Brain (organoid and tissue), 16 donors: ENCODE measurements at places on chromosomes 1 and 21. TPM values are rescaled to one million over a fixed set of nuclear protein-coding genes. Genes with fewer than 3 reads are reported as not detected.

DNA sequence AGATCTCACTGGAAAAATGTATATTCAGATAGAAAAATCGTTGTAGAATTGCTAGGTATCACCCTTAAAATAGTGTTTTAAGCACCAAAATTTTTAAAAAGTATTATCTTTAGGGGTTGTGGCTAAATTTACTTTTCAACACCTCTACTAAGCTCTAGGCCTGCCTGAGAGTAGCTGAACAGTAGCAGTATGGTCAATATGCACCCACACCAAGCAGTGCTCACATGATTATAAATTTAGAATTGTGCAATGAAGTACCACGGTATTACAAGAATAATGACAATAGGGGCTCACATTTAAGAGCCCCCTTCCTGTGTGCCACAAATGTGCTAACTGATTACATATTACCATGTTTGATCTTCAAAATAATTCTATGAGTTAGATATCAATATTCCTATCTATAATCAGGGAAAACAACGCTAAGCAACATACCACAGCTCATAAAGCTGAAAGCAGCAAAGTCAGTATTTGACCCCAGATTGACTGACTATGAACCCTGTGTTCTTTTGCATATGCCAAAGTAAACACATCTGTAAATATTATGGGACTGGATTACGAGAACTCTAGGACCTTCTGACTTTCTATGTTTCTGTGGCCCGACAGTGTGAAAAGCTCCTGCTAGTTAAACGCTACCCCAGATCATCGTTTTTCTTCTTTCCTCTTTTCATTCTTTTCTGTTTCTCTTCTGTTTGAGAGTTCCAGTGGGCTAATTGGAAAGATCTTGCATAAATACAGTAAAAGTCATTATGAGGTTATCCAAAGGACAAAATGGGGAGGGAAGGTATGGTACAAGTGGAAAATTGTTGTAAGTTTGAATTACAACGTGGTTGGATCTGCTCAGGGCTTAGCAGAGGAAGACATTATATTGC, 201.1 kb upstream of the C1orf87 start:
- no peak for DNase-seq

GRCh38 chr1:45344499-45344898, 4.3 kb upstream of the MUTYH start:
- no peak for DNase-seq

GRCh38 chr1:43274125-43274803, 4.5 kb downstream of the TMEM125 start:
- no peak for DNase-seq

DNA sequence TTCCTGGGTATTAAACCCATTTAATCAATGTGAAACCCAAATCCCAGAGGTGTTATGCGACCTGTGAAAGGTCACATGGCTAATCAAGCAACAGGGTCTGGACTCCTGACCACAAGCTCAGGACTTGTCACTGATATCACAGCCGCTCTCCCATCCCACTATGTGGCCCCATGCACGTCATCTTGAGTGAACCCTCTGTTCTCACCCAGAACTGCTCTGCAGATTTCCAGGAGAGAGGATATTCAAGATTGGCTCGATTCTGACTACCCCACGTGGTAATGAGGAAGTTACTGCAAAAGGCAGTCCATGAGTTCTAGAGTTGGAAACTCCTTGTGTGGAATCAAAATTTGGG, 173.5 kb upstream of the ETV3 start:
- no peak for DNase-seq

GRCh38 chr1:117089996-117090395, 29.9 kb downstream of the TTF2 start:
- no peak for DNase-seq

DNA sequence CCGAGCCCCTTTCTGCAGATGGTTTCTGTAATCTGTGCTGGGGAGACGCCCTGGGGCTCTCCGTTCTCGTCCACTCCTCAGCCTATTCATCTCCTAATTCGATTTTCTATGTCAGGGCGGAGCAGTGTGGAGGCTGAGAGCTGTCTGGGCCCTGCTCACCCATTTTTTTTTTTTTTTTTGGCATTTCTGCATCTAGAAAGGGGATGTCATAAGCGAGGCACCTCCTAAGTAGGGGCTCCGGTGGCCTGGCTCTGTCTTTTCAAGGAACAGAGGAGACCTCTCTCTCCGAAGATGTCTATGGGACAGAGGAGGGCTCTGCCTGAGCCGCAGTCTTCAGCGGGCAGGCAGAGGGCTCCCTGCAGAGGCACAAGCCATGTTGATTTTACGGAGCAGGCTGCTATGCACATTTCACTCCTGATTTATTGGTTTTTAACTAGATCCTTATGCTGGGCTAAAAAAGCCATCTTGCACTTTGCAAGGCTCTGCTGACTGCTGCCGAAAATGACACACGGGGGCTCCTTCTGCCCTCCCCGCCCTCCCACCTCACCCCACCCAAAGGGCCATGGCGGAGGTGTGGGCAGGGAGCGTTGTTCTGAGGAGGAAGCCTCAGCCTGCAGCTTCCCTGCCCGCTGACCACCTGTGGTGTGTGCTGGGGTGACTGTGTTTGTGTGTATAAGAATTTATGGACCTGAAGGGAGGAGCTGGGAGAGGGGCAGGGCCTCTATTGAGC, 71.0 kb downstream of the FOXD2 start:
- DNase-seq = peak; percentile 28

DNA sequence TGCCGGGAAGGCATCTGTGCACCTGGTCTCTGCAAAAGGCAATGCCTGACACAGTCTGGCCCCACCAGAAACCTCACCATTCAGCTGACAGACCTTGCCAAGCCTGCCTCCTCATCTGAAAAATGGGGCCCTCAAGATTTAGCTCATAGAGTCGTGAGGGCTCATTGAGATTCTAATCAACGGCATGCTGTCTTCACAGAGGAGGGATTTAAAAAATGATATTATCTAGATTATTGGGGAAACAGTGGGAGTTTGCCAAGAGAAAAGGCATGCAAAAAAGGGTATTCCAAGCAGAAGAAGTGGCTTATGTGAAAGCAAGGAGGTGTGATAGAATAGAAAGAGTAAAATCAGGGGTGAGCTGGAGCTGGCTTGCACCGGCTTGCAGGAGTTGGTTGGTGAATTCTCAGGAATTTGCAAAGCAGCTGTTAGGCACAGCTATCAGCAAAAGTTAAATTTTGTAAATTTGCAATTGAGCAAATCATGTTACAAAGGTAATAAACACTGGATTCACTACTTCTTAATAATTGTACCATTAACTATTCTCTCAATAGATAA, 91.7 kb upstream of the WNT4 start:
- DNase-seq = no peak

DNA sequence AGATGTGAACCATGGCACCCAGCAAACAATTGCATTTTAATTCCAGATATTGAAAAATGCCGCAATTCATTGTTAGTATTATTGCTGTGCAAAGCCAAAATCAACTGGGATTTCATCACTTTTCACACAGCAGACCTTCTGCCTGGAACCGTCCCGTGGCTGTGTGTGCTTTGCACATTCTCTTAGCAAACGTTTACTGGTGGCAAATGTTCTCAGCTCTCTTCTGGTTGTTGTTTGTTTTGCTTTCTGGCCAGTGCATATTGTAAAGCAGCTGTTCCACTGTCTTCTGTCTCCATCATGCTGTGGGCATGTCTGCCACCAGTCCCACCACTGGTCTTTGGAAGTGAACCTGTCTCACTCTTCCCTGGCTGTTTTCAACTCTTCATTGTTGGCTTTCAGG, 19.8 kb upstream of the TTLL10 start:
- DNase-seq = no peak

GRCh38 chr1:45585110-45585426, 1.2 kb downstream of the NASP start:
- no peak for DNase-seq

GRCh38 chr21:45366476-45366875, 38.5 kb upstream of the COL18A1 start:
- no peak for DNase-seq

Gene C4BPA
- polyA plus RNA-seq = not detected

Gene SPATA21
- polyA plus RNA-seq = not detected

Gene KRTAP11-1
- not detected for polyA plus RNA-seq
